Activated CD4-positive, CD25-positive, alpha-beta regulatory T cell treated with anti-CD3 and anti-CD28 coated beads, Interleukin-2, amount 50 U/mL, for 24 hours (primary cell): ENCODE measurements at places on chromosomes 4 and X.

- no peak for ATAC-seq
Measured at GRCh38 chrX:110046001-110046400, 43.1 kb downstream of the TMEM164 start.

DNA sequence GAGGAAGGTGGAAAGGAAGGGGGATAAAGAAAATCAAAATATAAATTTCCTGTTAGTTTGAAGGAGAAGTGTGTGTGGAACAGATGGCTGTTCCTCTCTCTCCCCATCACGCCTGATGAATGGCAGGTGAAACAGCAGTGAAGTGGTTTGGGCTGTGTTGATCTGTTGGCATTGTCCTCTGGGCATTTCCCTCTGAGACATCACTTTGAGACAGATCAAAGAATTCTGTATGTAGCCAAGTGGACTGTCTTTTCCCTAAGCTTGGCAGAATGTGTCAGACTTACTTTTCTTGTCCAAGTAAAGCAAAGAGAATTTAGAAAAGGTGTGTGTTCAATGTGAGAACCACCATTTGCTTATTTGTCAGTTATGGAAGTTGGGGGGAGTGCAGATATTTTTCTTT is 47.5 kb downstream of the SEPTIN11 start:
- ATAC-seq, result no peak

GRCh38 chrX:150761176-150761818 is 68.1 kb downstream of the MTMR1 start:
- no peak for ATAC-seq

- no peak for ATAC-seq
Measured at GRCh38 chrX:39631276-39632229, 466.2 kb downstream of the BCOR start.

GRCh38 chr4:182577411-182577810 is 334.2 kb downstream of the TENM3 start:
- ATAC-seq, result no peak

DNA sequence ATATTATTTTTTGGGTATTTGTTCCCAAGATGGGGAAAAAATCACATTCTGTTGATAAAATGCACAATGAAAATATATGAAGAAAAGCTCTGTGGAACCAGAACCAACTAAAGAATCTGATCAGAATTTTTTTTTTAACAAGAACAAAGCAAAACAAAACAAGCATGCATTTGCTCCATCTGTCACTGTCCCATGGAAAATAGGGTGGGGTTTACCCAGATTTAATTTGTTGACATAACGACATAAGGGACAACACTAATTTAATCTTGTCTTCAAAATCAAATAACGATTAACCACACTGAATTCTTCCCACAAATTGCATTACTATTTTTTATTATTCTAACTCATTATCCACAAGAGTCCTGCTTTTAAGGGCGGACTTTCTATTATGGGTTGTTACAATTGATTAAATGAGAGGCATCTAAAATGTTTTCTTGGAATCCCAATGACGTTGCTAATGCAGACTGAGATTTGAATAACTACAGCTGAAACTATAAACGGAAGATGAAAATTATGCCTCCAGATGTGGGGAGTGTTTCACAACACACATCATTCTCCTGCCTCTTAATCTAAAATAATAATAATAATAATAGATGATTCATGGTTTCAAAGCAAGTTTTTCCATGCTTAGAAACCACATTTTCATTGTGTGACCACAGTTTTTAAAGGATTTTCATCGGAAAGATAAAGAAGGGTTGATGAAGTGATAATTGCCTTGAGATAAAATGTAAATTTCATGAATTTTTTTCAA is 307.0 kb upstream of the CPEB2 start:
- ATAC-seq, result no peak

- ATAC-seq, result peak; percentile 92
Measured at GRCh38 chr4:185165605-185166063, 22.6 kb downstream of the SLC25A4 start.

- no peak for ATAC-seq
Measured at GRCh38 chr4:106809076-106809475, 227.0 kb downstream of the DKK2 start.

- no peak for ATAC-seq
Measured at GRCh38 chr4:115865736-115866135, 752.3 kb upstream of the NDST4 start.

GRCh38 chrX:46260499-46260898 is 284.7 kb downstream of the ZNF674 start:
- ATAC-seq, result no peak
